Activated T-helper 1 cell treated with anti-CD3 and anti-CD28 coated beads, Interleukin-2, amount 50 U/mL, for 16 hours (primary cell): ENCODE measurements at places on chromosomes 11 and 22.

GRCh38 chr11:62545437-62546243 is 966 bp downstream of the AHNAK start:
- peak; percentile 55 for DNase-seq

GRCh38 chr11:76740772-76741171 is 42.4 kb upstream of the TSKU start:
- no peak for DNase-seq

DNA sequence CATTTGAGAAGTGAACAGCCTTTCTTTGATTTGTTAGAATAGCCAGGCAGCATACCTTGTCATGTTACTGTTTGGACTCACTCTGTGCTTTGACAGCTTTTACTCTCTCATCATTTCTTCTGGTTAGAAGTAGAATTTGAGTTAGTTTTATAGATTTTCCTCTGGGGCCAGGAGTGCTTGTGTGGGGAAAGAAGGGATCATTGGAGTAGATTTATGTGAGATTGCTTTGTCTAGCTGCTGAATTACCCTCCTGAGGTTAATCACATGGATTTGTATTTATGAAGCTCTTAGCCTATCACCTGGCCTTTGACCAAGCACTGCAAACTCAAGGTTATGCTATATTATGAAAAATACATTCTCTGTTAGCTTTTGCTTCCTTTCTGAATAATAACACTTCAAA is 54.3 kb downstream of the SWAP70 start:
- DNase-seq, result no peak

DNA sequence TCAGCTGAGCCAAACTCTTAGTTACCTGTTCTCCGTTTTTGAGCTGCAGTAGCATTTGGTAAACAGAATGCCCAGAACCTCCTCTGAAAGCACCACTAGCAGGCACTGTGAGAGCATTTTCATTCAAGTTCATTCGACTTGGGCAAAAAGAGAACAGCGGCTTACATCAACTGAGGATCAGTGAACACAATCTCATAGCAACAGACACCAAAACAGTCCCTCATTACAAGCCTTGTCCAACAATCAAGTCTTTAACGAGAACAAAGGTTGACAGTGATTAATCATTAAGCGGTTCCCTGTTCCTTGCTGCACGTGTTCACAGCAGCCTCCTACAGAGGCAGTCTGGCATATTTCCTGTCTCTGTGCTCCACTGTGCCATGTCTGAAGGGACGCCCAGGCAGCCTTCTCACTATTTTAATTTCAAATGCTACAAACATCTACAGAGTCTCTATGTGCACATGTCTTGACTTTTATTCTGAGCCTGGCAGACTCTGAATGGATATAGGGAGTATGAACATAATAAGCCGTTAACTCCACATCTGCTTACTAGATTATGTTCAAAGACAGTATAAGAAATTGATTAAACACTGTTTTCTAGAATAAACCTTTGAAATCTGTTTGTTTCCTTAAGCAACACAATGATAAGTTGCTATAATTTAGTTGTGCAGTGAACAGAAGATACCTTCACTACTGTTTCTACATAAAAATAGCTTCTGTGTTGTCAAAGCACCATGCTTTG is 88.3 kb upstream of the MTMR2 start:
- DNase-seq, result peak; percentile 34

DNA sequence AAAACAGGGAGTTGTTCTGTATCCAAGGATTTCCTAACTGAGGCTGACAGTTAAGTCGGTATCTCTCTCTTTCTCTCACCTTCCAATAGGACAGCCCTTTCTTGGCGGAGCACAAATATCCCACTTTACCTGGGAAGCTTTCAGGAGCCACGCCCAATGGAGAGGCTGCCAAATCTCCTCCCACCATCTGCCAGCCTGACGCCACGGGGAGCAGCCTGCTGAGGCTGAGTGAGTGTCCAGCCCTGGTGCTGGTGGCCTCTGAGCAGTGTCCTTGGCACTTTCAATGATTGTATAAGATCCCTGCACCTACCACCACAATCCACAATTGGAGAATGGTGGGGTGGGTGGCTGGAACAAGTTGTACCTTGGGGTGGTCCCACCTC is 33.7 kb downstream of the CYB5R2 start:
- no peak for DNase-seq

DNA sequence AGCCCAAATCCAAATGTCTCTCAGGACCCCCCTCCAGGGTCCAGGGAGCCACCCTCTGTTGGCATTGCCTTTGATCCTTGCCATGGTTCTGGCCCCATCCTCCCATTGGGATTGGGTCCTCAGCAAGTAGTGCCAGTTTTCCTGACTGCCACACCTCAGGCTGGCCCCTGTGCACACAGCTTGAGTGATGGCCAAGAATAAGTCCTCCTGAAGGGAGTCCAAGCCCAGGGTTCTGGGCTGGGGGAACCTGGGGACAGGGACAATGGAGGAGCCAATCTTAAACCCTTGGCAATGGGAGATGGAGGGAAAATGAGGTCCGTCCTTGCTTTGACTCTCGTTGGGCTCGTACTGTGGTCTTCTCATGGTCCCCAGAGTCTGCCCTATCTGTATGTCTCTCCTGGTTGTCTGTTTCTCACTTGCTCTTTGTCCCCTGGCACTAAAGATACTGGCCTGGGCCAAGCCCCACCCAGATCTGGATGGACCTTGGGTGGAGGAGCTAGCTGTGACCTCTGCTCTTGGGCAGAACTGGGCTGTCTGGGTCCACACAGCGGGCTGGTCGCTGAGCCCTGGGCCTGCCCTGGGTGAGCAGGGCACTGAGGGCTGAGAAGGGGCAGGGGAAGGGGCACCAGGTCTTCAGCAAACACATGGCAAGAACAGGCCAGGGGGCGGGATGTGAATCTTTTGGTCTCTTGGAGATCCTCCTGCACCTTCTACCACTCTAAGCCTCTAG is 2.9 kb downstream of the SOX10 start:
- no peak for DNase-seq

DNA sequence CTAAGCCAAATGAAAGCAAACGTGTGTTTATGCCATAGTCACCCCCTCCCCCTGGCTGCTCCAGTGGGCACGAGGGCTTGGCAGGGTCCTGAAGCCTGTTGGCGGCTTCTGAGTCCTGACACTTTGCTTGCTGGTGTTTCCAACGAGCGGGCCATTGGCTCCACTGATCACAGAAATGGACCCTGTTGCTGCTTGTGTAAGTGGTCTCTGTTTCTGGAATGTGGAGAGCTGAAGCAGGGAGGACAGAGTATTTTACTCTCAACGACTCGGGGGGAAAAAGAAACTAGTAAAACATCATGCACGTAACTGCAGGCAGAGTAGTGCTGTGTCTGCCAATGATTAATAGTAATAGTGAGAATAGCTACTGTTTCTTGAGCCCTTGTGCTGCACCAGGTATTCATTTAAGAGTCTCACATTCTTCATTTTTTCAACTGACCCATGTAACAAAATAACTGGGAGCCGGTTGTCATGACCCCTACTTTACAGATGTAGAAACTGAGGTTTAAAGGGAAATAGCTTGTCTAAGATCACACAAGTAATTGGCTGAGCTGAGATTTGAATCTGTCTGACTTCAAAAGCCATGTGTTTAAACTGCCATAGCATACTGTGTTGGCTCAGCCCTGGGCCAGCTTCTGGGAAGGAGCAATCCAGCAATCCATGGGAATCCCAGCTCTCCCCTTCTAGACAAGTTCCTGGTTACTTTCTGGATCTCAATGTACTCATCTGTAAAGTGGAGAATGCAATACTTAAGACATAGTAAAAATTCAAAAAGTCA is 526.7 kb downstream of the INSC start:
- no peak for DNase-seq

DNA sequence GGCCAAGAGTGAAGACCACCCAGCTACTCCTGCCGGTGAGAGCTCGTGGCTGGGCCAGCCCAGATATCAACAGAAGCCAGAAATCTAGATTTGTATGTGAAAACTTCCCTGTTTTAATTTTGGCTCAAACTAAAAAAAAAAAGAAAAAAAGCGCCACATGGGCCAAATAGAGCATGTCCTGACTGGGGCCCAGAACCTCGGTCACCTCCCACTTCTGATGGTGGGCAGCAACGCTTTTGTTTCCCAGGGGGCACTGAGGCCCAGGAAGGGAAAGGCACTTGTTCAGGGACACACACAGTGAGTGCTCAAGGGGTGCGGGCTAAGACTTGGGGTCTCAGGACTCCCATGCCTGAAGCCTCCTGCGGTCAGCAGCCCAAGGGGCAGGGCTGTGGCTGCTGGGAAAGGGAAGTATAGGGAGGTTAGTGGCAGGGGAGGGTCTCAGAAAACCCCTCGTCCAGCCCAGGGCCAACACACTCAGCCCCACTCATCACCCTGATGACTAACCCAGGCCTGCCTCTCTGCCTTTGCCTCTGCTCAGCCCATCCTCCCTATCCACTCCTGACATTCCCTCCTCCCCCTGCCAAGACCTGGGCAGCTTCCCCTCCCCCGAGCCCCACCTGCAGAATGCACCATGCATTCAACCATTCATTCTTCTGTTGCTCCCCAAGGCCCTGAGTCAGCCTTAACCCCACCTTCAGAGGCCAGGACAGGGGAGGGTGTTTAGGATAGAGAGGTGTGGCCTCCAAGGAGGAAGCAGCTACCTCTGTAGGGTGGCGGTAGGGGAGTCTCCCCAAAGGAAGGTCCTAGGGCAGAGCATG is 30.0 kb upstream of the TCF20 start:
- no peak for DNase-seq

GRCh38 chr11:68839054-68839865 is 2.5 kb downstream of the CPT1A start:
- peak; percentile 90 for DNase-seq

DNA sequence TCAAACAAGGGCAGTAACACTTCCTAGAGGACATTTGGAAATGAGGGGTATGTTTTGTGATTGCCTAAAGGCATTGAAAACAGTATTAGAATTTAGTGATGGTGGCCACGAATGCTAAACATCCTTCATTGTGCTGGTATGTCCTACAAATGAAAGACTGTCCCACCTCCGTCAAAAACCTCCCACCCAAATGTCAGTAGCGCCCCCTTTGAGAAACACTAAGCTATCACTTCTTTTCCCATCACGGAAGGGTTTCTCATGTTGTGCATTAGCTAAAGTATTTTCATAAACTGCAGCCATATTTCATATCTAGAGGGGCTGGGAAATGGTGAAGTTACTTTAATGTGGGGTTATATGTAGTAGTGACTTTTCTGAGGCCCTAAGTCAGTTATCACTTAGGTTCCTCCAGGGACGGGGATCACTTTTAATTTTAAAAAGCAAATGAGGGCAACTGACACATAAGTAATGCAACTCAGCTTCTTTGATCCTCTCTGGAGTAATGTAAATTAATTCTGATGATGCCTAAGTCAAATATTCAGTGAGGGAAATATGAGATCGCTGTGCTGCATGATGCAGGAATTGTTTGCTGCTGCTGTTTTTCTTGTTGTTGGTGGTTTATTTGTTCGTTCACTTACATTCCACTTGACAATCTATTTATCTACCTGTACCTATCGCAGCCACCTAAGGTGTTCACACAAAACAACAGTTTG is 1403.4 kb upstream of the TENM4 start:
- no peak for DNase-seq

- no peak for DNase-seq
Measured at GRCh38 chr11:72127923-72128322, 7.6 kb upstream of the FOLR3 start.

DNA sequence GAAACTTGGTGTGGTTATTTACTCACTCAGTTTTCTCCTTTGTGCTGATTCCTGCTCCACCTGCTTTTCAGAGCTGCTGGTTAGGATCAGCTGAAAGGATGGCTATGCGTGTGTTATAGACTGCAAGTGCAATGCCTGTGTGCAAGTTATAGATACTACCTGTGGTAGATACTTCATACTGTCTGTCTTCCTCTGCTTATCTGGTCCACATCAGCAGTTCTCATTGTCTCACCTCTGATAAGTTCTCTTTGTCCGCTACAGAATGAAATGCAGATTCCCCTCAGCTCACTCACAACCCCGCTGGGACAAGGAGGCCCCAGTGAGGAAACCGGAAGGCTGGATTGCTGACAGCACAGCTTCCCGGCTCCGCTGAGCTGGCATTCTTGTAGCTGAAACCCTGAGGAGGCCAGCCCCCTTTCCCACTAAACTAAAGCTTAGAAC is 37.5 kb upstream of the LYVE1 start:
- DNase-seq, result no peak

- DNase-seq, result no peak
Measured at GRCh38 chr11:132866783-132867545, 665.3 kb downstream of the OPCML start.

- DNase-seq, result no peak
Measured at GRCh38 chr11:63872800-63873197, 33.9 kb downstream of the MARK2 start.

DNA sequence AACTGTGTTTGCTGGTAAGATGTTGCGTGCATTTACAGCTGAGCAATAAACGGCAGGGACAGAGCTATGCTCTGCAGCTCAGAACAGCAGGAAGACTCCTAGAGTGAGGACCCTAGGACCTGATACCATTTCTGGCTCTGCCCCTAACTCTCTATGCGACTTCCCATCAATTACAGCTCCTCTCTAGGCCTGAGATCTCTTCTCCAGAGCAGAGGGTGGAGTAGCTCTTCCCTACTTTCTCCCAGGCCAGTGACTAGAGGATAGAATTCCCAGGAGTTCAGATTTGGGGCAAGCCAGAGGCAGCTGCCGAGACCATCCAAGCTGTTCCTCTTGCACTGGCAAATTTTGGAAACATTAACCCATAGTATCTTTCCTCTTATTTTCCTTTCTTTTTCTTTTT is 12.8 kb upstream of the SCGB1A1 start:
- no peak for DNase-seq

DNA sequence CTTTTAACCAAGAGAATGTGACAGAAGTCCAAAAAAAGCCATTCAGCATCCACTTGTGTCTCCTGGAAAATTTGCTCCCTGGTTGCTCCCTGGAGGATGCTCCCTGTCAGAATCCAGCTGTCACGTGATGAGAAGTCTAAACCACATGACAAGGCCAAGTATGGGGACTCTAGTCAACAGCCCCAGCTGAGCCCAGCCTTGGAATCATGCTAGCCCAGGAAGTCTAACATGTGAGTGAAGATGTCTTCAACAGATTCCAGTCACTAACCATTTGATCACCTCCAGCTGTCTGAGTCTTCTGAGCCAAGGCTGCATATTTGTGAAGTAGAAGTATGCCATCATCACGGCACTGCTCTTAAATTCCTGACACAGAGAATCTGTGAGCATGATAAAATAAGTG is 4.2 kb downstream of the OR56B4 start:
- DNase-seq, result no peak

GRCh38 chr22:29765905-29766631 is 739 bp downstream of the ZMAT5 start:
- DNase-seq, result no peak

- DNase-seq, result no peak
Measured at GRCh38 chr11:134069426-134070341, 812 bp downstream of the JAM3 start.

GRCh38 chr11:123393312-123393927 is 36.6 kb upstream of the GRAMD1B start:
- no peak for DNase-seq

- no peak for DNase-seq
Measured at GRCh38 chr11:57124505-57124904, 57.2 kb upstream of the LRRC55 start.

DNA sequence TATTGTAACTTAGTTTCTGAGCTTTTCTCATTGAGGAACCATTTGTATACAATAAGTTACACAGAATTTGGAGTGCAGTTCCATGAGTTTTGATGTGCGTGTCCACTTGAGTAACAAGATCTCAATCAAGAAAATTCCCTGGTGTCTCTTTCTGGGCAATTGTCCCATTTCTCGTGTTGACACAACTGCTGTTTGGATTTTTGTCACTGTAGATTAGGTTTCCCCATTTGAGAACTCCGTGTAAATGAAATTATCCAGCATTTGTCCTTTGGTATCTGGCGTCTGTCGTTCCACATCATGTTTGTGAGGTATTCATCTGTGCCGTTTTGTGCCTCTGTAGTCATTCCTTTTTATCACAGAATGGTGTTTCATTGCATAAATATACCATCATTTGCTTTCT is 547.0 kb downstream of the TBC1D22A start:
- no peak for DNase-seq
